ENCODE measurements at places on chromosomes 6 and 20. TPM values are rescaled to one million over a fixed set of nuclear protein-coding genes. Genes with fewer than 3 reads are reported as not detected.

GRCh38 chr6:37524025-37524969 is 24.6 kb upstream of the CCDC167 start:
- DNase-seq = no peak

Gene SLC35D3
- polyA plus RNA-seq = not detected

- DNase-seq = no peak
Measured at GRCh38 chr6:157944983-157945931, 36.4 kb upstream of the SYNJ2 start.

Gene FAM83D
- 17.9 TPM for polyA plus RNA-seq

DNA sequence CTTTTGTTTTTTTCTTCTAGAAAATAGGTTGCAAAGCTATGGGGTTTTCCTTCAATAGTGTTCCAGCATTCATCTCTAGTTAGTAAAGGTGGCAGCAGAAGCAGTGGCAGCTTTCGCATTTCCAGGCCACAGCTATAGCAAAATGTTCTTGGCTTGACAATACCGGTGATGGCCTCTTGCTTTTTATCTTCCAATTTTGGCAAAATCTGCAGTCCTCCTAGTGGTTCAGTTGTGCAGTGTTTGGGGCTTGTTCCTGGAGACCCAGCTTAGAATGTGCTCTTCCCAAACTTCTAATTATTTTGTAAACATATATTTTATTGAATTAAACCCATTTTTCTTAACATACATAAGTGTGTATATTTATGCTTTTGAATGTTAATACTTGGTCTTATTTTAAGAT is 370.6 kb upstream of the MAN1A1 start:
- no peak for DNase-seq

- DNase-seq = no peak
Measured at GRCh38 chr6:5811997-5812396, 194.7 kb downstream of the NRN1 start.

- DNase-seq = peak; percentile 83
Measured at GRCh38 chr20:46568570-46569129, 18.2 kb upstream of the OCSTAMP start.

DNA sequence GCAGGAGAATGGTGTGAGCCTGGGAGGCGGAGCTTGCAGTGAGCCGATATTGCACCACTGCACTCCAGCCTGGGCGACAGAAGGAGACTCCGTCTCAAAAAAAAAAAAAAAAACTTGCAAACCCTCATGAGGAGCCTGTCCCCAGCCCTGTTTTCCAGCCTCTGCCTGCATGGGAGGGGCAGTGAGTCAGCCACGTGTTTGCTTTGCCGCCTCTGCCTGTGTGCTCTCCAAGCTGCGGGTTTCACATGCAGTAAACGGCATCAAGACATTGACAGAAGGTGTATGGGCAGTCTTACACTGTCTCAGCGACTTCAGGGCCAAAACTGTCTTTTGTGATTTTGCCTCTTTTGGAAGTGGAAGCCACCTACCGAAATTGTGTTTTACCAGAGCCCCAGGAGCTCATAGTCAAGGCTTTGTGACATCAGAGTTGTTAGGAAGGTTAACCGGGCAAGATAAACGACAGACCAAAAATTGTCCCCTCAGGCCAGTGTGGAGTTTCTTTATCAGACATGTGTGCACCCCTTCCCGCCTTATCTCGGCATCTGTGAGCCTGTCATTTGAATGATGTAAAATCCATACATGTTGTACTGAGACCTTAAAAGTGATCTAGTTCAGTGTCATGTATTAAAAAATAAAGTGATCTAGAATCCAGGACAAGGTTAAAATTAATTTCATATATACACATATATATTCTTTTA is 52.9 kb downstream of the RPP40 start:
- no peak for DNase-seq

DNA sequence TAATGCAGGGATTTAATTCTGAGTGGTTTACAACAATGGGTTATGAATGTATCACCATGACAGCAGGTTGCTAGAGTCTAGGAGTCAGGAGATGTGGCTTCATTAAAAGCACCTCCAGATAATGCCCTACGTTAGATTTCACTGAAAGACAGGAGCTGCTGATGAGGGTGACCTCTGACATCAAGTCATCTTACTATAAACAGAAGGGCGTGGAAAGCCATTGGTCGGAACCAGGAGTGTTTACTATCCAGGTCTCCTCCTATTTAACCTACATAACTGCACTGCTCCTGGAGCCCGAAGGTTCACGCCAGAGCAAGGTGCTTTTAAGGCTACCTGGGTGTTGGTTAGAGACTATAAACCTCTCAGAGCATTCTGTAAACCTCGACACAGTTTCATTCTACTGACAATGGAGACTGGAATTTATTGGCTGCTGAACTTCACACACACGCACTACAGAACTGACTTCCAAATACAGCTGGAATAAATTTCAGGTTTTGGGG is 128.7 kb downstream of the EYA4 start:
- no peak for DNase-seq
